Left renal cortex interstitium (tissue), 4 donors: ENCODE measurements at places on chromosomes 3 and 15. TPM values are rescaled to one million over a fixed set of nuclear protein-coding genes. Genes with fewer than 3 reads are reported as not detected.

DNA sequence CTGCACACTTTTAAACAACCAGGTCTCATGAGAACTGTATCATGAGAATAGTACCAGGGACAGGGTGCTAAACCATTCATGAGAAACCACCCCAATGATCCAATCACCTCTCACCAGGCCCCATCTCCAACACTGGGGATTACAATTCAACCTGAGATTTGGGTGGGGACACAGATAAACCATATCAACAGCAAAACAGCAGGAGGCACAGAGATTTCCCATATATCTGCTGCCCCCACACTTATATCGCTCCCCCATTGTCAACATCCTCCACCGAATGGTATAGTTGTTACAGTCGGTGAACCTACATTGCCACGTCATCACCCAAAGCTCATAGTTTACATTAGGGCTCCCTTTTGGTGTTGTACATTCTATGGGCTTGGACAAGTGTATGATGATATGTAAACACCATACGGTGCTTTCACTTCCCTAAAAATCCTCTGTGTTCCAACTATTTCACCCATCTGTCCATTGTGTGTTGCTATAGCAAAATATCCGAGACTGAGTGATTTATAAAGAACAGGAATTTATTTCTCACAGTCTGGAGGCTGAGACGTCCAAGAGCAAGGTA, 224.8 kb downstream of the FAM43A start:
- DNase-seq, result no peak

GRCh38 chr3:50572158-50572557, 2.8 kb downstream of the HEMK1 start:
- DNase-seq, result no peak

- DNase-seq, result no peak
Measured at GRCh38 chr3:98262046-98262445, 2.0 kb upstream of the OR5H6 start.

GRCh38 chr3:34569437-34569836, 771.0 kb downstream of the PDCD6IP start:
- DNase-seq, result no peak

GRCh38 chr15:63523306-63523990, 19.1 kb downstream of the USP3 start:
- no peak for DNase-seq

- no peak for DNase-seq
Measured at GRCh38 chr3:98151241-98151640, 4.0 kb downstream of the OR5H14 start.

DNA sequence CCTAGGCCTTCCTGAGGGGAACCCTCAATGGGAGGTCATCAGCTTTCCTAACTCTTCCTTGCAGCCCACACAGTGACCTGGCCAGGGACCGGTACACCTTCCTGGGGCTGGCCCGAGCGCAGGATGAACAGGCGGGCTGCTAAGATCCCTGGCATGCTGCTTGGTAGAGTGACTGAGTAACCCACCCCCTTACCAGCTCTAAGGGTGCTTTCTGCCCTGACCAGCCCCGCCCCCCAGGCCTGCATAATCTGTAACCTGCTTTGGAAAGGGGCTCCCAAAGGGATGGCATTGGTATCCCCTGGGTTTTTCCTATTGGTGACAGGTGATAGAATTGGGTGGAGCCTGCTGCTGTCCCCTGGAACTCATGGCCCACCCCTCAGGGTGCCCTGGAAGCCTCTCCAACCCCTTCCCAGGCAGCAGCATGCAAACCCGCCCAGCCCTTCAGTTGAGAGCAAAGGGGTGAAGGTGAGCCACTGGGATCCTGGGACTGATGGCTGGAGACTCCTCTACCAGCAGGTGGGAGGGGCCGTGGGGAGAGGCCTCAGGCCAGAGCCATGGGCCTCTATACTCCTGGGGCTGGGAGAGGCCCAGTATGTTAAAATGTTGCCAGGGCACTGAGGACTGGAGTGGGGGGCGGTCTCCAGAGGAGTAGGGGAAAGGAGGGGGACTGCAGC, 11.1 kb upstream of the KIF7 start:
- DNase-seq, result no peak

The AHSG gene
- 0.58 TPM for polyA plus RNA-seq

The COL6A5 gene
- polyA plus RNA-seq, result 0.06 TPM
